ENCODE measurements at places on chromosomes 6 and 20.
A peak's percentile ranks its signal among the peaks of the same experiment; 100 is the strongest.

GRCh38 chr20:18288749-18289267 is 481 bp downstream of the ZNF133 start:
- peak; percentile 24 for DNase-seq

DNA sequence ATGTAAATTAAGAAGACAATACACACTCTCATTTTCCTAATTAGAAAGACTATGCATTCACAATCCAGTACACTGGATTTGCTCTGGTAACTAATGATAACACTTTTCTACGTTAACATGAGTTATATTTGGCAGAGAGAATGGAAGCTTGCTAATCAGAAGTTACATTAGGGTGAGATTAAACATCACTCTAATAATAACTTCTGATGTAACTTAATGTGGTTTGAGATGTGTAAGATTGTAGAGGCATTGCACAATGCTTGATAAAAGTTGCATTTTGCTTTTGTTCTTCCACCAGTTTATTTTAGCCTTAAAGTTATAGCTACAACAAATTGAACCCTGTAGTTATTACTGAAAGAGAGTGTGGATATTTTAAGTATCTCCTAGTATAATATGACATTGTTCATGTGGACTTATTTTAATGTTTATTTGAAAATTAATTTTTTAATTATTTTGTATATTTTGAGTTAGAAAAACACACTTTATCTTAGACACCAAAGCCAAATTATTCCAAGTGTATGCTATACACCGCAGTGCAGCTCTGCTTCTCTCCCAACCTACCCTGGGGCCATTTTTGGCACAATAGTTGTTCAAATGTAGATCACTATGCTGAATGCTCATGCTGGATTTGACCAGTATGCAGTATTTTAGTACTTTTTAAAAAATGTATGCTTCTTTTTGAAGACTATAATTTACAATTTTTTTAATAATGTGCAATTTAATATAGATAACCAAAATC is 143.2 kb downstream of the SLC16A10 start:
- DNase-seq: peak; percentile 67

GRCh38 chr6:29626948-29627754 is 5.8 kb downstream of the GABBR1 start:
- DNase-seq: no peak

GRCh38 chr6:38164671-38165108 is 345.2 kb downstream of the ZFAND3 start:
- no peak for DNase-seq

DNA sequence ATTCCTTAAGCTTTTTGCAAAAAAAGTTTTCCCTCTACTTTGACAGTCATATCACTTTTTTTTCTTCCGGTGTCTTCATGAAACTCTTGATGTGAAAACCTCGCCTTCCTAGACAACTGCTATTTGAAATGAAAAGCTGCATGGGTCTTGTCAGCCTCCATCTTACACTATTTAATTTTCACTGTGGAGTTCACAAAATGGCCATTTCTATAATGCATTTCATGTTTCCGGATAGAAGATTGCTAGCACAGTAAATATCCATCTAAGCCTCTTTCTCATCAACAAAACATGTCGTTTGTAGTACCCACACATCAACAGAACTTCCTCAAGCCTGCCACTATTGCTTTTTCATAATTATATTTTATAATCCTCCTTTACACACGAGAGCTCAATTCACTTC is 204.9 kb upstream of the ID4 start:
- DNase-seq: no peak

DNA sequence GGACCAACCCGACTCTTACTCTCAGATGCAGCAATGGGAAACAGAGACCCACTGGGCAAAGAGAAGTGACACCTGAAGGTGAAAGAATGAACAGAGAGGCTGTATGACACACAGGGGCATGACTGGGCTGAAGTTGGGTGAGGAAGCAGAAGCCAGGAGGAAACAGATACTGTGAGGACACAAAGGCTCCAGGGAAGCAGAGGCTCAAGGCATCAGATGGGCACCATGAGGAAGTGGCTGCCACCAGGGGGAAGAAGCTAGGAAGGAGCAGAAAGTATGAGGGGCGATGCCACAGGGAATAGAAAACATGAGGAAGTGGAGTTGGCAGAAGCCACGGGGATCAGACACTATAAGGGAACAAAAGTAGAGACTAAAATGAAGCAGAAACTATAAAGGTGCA is 30.9 kb upstream of the OCSTAMP start:
- no peak for DNase-seq

DNA sequence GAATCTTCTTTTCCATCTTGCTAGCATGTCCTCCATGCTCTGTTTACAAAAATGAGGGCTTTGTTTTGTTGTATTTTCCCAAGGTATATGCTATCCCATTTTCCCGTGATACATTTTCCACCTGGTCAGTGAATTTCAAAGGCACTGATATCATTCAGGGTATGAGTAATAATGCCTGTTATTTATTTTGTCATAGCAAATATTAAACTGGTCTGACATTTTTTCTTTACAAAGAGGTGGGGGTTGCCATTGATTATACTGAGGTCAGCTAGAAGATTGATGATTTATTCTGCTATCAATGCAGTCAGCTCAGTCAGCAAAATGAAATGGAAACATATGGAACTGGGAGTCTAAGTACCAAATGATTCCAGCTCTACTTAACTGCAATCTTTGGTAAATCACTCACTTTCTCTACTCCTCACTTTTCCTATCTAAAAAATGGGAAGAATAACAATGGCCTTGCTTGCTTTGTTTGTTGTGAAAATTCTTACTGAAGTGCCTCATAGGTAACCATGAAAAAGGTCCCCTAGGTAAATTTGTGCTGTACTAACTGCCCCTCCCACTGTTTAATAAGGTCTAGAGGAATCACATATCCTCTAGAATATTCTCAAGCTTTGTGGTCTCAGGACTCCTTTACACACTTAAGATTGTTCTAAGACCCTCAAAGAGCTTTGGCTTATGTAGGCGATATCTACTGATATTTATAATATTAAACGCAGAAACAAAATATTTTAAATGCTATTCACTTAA is 64.0 kb downstream of the ARHGAP18 start:
- DNase-seq: no peak

DNA sequence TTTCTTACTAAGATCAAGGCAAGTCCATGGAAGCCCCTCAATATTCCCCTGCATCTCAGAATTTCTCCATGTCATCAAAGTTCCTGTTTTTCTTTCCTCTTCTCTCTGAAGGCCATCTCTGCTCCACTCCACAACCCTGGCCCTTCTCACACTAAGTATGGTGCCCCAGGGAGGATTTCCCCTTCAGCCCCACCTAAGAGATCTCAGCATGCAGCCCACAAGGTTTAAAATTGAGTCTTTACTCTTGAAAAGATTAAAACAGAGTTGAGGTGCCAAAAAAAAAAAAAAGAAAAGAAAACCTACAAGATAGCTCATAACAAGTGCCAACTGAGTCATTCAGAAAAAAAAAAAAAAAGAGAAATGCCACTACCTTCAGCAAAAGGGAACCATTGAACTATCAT is 36.5 kb upstream of the TNFAIP3 start:
- no peak for DNase-seq

DNA sequence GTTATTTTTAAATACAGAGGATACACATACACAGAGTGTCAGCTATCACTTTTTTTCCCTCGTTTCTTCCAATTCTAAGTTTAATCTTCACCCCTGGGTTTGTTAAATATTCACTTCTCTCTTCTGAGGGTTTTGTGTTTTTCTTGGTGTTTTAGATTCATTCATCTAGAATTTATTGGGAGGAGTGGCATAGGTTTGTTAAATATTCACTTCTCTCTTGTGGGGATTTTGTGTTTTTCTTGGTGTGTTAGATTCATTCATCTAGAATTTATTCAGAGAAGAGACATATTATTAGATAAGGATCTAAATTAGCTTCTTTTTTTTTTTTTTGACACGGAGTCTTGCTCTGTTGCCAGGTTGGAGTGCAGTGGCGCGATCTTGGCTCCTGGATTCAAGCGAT is 3.9 kb downstream of the GTF2H5 start:
- no peak for DNase-seq

GRCh38 chr20:38299963-38300362 is 4.0 kb upstream of the BPI start:
- no peak for DNase-seq

DNA sequence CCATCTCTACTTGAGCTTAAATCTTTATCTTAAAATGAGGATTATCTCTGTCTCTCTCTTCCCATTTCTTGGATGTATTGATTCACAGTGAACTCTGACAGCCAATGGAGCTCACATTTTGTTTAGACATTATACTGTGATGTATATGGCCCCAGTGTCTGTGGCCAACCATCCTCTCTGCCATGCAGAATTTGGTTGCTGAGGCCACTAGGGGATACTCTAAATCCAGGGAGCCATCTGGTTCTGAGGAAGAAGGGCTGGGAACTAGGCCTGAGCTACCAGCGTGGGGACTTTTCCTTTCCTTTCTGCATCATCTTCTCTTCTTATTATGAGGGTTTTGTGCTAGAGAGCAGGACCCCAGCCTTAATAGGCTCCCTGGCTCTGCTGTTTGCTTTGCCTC is 59.1 kb upstream of the RIPOR2 start:
- DNase-seq: no peak

DNA sequence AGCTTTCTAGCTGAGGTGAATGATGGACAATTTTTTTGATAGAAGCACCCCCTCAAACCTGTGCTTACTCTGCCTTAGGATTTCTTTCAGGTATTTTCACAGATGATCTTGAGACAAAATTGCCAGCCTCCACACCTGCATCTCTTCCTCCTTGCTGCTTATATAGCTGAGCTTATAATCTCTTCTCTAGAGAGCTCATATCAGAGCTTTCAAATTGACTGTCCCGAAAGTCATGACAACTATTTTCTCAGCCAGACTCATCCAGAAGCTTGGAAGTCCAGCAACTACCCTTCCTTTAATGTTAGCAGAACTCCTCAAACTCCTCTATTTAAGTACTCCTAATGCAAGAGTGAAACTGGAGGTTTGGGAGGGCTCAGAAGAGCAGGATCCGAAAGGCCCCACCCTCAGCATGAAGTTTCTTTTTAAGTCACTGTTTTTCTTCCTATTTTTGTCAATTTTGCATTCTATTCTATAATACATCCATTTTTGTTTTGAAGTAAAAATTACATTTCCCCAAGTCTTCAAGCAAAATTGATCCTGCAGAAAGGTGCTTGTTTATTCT is 12.7 kb downstream of the CGA start:
- no peak for DNase-seq

DNA sequence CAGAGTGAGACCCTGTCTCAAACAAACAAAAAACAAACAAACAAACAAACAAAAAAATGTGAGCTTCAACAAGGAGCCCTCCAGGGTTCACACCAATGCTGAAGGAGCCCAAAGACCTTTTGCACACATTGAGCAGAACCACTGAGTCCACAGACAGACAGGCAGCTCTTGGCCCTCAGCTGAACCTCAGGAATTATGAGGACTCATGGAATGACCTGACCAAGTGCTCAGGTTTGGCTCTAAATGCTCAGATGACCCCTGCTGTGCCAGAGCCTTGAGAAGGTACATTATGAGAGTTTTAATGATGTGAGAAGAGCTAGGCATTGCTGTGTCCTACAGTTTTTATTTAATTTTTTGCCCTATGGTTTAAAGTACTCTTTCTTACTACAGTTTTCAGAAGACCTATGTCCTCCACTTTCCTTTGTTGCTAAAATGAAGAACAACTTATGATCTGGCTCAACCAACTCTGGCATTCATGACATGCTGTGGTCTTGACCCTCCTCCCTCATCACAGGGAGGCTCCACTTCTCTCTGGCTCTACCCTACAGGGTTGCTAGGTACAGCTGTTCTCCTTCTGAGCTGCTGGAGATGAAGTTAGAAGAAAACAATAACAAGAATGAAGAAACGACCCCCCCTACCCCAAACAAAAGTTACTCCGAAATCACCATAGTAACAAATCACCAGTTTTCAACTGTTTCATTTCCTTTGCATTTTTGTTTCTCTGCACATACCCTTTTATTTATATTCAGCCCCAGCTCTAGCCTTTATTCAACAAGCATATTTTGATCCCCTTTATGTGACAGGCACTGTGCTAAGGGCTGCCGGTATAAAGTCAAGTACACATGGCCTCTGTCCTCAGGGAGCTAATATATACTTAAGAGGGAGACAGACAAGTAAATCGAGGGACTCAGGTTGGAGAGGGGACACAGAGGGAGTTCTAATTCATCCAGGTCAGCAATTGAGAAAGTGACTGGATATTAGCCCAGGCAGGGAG is 128.7 kb upstream of the TRAF3IP2 start:
- no peak for DNase-seq

GRCh38 chr6:145323646-145324045 is 411.7 kb downstream of the EPM2A start:
- DNase-seq: no peak

DNA sequence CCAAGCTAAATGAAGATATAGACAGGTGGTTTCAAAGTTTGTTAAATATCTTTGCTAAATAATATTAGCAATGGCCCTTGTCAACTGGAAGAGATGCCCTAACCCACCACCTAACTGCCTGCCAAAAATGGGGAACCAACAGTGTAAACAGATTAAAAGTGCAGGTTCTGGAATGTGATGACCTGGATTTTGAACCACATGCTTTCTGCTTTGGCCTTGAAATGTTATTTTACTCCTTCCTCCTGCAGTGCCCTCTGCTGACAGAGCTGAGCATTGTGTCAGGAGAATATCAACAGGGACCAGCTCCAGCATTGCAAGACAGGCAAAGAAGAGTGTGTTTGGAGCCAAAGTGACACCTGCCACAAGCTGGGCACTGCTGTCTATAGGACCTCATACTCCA is 226.6 kb downstream of the MYLK4 start:
- peak; percentile 47 for DNase-seq

GRCh38 chr6:107666084-107666980 is 157.8 kb downstream of the SCML4 start:
- DNase-seq: no peak

DNA sequence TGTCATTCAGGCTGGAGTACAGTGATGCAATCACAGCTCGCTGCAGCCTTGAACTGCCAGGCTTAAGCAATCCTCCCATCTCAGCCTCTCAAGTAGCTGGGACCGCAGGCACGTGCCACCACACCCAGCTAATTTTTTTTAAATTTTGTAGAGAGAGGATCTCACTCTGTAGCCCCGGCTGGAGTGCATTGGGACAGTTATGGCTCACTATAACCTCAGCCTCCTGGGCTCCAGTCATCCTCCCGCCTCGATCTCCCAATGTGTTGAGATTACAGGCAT is 86.5 kb downstream of the SERAC1 start:
- no peak for DNase-seq

GRCh38 chr6:136969433-136969832 is 47.3 kb downstream of the SLC35D3 start:
- DNase-seq: no peak

GRCh38 chr6:137166247-137167098 is 7.0 kb downstream of the IL22RA2 start:
- no peak for DNase-seq

- DNase-seq: no peak
Measured at GRCh38 chr20:60634491-60635172, 617.4 kb upstream of the CDH4 start.

GRCh38 chr20:18754030-18754652 is 59.4 kb upstream of the SCP2D1 start:
- no peak for DNase-seq

DNA sequence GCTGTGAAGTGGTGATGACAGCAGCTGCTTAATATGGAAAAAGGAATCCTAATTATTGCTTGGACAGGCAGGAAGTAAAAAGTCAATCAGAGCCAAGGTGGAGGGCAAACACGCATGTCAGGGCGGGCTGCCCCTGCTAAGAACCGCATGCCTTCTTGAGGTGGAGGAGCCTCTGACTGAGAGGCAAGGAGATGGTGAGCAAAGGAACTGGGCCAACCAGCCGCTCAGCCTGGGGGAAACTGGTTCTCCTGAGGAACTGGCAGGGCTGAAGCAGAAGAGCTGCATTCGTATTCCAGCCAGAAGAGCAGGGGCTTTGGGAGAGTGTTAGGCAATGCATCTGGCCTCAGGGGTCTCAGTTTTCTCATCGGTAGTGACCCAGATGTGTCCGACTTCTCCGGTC is 13.1 kb upstream of the MLN start:
- DNase-seq: no peak

- DNase-seq: no peak
Measured at GRCh38 chr6:23608931-23609435, 517.0 kb upstream of the NRSN1 start.

Data from hematopoietic multipotent progenitor cell treated with erythropoietin and hydrocortisone succinate and interleukin-3 and kit ligand, for 8 days (in vitro differentiated cells).